Stimulated activated naive CD8-positive, alpha-beta T cell treated with anti-CD3 and anti-CD28 coated beads, Interleukin-15, amount 100 ng/mL, for 72 hours (primary cell): ENCODE measurements at places on chromosomes 2 and 18.

DNA sequence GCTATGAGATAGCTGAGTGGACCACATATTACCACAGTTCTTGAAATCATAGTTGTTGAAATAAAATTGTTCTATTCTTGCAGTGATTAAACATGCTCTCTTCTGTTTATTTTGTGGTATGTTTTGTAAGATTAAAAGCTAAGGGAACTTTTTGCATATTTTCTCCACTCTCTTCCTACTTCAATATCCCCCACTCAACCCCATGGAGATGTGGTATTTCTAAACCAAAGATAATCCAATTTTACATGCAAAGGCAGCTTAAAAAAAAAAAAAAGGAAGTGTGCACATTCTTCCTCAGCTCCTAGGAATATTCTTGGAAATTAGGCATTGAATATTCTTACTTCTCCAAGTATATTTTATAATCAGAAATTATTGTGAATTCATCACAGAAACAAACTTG lies 15.0 kb upstream of the PAX3 start:
- DNase-seq = no peak

- DNase-seq = peak; percentile 68
These were observed 81.5 kb downstream of the CHRNA1 start for GRCh38 chr2:174682578-174683391.

DNA sequence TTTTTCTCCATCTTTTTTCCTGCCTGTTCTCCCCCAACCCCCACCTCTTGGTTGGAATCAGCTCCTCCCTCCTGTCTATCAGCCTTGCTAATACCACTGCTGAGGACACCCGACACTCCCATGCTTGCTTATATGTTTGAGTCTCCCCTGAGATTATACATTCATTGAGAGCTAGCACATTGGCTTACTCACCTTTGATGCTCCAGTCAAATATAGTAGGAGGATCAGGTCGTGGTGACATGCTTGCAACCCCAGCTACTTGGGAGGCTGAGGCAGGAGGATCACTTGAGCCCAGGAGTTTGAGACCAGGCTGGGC lies 91.5 kb upstream of the CCBE1 start:
- DNase-seq = no peak

DNA sequence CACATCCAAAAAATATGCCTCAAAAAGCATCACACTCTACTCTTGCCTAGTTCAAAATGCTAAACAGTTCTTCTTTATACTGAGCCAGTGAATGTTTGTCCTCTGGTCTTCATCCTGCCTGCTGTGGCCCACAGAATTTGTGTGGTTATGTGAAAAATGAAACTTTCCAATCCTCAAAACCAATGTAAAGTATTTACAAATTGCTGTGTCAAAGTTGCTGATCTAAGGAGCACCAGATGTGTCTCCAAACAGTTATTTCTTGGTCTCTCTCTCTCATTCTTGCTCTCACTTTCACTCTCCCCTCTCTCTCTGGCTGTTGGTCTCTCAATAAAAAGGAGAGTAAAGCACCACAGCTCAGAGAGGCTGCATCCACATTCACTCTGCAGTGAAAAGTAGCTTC lies 23.0 kb downstream of the EPHA4 start:
- DNase-seq = no peak

- no peak for DNase-seq
These were observed 1469.7 kb upstream of the PIK3C3 start for GRCh38 chr18:40485318-40485717.

GRCh38 chr2:20797096-20797495 lies 25.8 kb downstream of the LDAH start:
- DNase-seq = no peak

- no peak for DNase-seq
These were observed 232.0 kb downstream of the SH3BP4 start for GRCh38 chr2:235183786-235184185.
